ENCODE measurements at places on chromosomes 2 and 18. TPM values are rescaled to one million over a fixed set of nuclear protein-coding genes. Genes with fewer than 3 reads are reported as not detected.

Gene AMER3
- not detected for total RNA-seq

Gene POTEJ
- total RNA-seq = not detected

Gene GALR1
- not detected for total RNA-seq

Gene LYPD1
- not detected for total RNA-seq

Gene POTEI
- not detected for total RNA-seq

Gene NRP2
- total RNA-seq = 3.1 TPM

Gene SLC9A4
- 0.12 TPM for total RNA-seq

Gene ALPI
- not detected for total RNA-seq

Gene TSPYL6
- total RNA-seq = not detected

Gene CNTNAP5
- not detected for total RNA-seq

Gene CNDP1
- total RNA-seq = 0.23 TPM

Gene LRP2
- total RNA-seq = not detected

Gene IL1RL1
- total RNA-seq = 0.60 TPM

Gene TTC21B
- total RNA-seq = 20.8 TPM

Gene MYO3B
- total RNA-seq = 0.16 TPM

Gene PSD4
- total RNA-seq = 141 TPM

Gene NYAP2
- total RNA-seq = 0.12 TPM

Gene GALNT5
- total RNA-seq = not detected

Gene SETBP1
- total RNA-seq = 0.83 TPM

Gene ERFE
- total RNA-seq = not detected

Gene CLIP4
- 36.8 TPM for total RNA-seq

Gene DCDC2C
- not detected for total RNA-seq

Gene GPBAR1
- 2.7 TPM for total RNA-seq

Gene KCNG2
- total RNA-seq = not detected

Gene CGREF1
- not detected for total RNA-seq

Measured in T-helper 17 cell (primary cell).